ENCODE measurements at places on chromosomes 6 and 20.
A peak's percentile ranks its signal among the peaks of the same experiment; 100 is the strongest.

DNA sequence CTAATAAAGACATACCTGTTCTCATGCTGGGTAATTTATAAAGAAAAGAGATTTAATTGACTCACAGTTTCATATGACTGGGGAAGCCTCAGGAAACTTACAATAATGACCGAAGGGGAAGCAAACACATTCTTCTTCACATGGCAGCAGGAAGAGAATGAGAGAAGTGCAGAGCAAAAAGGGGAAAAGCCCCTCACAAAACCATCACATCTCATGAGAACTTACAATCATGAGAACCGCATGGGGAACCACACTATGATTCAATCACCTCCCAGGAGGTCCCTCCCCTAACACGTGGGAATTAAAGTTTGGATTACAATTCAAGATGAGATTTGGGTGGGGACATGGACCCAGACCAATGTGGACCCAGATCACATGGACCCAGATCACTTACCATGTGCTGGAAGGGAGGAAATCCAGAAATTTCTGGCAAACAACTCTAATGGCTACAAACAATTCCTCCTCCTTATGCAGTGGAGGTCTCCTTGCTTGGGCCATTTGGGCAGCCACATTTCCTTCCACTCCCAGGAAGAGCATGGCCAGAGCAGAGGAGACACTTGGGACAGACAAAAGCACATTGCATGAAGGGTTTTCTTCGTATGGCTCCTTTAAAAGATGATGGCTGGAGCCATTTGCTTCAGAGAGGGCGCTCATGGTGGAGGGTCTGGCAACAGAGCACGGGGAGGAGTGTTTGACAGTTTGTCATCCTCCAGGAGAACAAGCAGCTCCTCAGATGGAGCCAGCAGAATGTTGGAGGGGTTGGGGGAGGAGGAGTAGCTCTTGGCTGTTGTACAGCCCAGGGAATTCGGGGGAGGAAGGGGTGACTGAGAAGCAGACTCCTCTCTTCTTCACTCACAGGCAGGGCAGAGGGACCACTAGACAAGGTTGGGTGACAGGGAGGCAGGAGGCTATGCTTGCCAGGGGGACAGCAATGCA, 30.4 kb downstream of the SERPINB9 start:
- DNase-seq, result no peak

GRCh38 chr6:11043961-11044711, at the start of gene ELOVL2:
Gene ELOVL2 (minus strand): TSS chr6:11044305. CDS start chr6:11044230, 75 bp downstream.
- peak; percentile 2 for DNase-seq

- DNase-seq, result no peak
These were observed 38.1 kb upstream of the OPN5 start for GRCh38 chr6:47743744-47744143.

GRCh38 chr6:141552031-141552430, 580.7 kb upstream of the GJE1 start:
- DNase-seq, result no peak

DNA sequence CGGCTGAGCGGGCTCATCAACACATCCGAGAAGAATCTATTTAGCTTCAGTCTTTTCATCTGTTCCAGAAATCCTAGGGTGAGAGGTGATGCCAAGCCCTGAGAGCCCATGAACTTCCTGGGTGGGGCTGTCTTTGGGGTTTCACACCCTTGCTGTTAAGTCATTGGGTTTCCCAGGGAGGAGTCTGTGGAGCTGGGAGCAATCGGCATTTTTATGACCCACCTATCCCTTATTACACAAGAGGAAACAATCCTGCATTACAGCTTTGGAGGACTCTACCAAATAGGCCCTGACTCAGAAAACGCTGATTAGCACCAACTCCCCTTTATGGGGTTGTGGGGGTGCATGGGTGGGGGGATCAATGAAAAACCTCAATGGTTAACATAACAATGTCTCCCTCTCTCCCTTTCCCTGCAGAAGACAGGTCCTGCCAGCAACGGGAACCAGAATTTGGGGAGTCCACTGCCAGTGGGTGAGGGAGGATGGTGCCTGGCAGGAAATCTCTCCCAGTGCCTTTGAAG, 46.3 kb downstream of the EZR start:
- DNase-seq, result no peak

DNA sequence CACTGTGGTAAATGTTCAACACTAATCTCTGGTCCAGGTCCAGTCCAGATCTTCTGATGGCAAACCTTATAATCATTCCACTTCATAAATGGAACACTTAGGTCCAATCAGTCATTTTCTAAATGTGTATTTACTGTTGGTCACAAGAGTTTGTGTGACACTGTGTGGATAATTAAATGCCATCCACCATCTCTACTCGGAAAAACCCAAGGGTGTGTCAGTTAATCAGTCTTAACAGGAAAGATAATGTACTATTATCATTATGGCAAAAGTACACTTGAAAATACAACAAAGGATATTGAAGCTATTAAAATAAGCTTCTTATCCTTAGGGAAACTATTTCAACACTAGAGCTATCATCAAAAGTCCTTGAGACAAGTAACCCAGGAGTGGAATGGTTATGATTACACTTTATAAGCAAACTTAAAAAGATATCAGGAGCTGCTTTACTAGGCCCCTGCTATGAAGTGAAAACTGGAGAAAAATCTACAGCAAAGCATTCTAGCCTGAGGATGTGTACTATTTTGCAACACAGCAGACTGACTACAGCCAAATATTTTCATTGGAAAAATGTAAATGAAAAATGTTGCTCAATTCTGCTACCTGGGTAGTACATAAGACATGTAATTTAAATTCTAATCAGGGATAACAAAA, 227.9 kb downstream of the LAMA2 start:
- DNase-seq, result no peak

DNA sequence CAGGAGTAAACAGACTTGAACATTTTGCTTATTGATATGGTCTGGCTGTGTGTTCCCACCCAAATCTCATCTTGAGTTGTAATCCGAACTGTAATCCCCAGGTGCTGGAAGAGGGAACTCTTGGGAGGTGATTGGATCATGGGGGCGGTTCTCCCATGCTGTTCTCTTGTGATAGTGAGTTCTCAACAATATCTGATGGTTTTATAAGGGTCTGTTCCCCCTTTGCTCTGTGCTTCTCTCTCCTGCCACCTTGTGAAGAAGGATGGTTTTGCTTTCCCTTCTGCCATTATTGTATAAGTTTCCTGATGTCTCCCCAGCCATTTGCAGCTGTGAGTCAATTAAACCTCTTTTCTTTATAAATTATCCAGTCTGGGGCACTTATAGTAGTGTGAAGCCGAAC, 40.0 kb downstream of the MYLIP start:
- DNase-seq, result no peak

GRCh38 chr6:42511803-42512422, 51.9 kb upstream of the UBR2 start:
- no peak for DNase-seq

DNA sequence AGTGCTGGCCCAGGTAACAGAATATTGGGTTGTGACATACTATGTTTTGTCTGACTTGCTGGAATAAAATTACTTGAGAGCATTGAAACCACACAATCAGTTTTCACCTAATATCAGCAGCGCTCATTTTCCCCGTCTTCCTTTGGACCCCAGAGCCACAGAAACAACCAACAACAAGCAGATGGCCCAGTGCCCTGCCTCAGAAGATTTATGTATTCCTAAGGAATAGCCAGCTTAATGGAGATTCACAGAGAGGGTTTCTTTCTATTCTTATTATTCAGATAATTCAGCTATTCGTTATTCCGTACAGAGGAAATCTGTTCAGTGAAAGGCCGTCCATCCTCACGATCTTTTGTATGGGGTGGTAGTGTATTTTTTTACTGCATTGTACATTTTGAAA, 154.8 kb downstream of the TMEM242 start:
- DNase-seq, result no peak

DNA sequence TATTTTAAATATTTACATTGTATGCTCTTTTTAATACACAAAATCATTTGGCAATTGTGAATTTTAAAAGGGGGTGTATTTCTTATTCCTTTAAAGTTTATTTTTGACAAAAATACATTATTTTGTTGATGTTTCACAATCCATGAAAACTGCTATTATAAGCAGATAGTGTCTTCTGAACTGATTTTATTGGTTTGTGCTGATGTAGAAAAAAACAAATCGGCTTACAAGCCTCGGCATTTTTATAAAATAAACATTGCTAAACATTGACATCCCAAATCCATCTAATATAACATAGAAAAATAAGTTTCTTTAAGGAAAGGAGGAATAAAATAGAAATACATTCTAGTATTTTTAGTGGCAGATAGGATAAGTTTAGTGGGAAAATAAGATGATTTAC, 634.7 kb downstream of the GRIK2 start:
- DNase-seq, result no peak

GRCh38 chr20:51752343-51752951, 15.7 kb downstream of the ATP9A start:
- no peak for DNase-seq

DNA sequence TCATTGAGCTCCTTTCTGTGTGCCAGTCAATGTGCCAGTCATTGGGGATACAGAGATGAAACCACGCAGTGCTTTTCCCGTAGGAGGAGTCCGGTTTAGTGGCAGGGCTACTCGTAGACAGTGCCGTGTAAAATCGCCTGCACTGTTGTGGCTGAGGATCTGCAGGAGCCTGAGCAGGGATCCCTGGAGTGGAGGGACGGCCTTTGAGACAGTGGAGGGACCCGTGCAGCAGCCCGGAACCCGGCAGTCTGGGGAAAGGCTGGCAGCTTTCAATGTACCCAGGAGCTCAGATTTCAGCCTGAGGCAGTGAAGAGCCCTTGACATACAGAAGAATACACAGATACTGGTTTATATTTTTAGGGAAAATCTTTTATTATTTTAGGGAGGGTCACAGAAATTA, 203.3 kb downstream of the ARID1B start:
- no peak for DNase-seq

DNA sequence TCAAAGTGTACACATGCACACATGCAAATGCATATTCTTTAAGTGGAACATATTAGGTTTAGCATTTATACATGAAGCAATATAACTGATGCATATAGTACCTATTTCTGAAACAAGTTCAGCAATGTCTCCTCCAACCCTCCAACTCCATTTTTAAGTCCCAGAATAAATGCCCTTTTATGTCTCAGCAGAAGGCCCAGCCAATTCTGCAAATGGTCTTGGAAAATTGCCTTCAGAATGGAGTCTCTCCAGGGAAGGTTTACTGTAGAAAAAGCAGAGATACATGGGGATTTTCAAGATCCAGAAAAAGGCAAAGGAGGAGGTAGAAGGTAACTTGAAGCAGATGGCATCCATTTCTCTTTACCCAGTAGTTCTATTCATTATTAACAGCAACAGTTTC, 633.3 kb downstream of the MAFB start:
- DNase-seq, result no peak

- peak; percentile 66 for DNase-seq
These were observed 201.0 kb downstream of the UST start for GRCh38 chr6:148947621-148948444.

DNA sequence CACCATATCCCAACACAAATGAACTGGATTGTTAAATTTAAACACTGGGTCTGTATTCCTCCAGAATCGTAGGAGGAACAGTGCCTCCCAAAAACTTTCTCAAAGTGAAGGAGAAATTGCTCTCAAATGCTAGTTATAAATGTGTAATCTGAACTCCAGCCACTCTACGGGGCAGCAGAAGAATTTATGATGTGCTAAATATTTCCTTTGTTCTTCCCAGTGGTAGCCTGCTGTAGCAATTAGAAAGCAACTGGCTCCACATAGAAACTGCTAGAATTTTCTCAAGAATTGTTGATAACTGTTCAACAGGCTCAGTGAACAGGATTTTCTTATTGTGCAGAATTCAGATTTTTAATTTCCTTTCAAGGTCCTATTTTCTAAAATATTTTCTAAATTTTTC, 49.8 kb upstream of the EYA4 start:
- DNase-seq, result no peak

DNA sequence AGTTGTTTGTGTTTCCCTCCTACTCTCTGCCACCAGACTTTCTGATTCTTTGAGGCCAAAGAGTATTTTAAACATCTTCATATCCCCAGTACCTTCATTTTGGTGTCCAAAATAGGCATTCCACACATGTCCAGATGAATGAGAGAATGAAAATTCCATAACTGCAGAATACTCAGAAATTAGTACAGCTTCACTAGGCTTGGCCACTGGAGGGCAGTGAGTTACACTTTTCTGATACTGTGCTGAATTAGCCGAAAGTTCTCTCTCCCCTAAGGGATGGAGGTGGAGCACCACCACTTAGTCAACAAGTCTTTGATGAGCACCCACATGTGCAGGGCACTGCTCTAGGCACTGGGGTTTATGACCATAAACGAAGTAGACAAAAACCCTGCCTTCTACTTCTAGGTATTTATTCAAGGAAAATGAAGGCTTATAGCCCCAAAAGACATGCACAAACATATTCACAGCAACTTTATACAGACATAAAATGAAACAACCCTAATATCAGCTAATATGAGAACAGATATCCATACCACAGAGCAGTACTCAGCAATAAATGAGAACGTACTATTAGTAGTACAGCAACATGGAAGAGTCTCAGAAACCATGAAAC, 46.1 kb upstream of the TMEM217 start:
- no peak for DNase-seq

DNA sequence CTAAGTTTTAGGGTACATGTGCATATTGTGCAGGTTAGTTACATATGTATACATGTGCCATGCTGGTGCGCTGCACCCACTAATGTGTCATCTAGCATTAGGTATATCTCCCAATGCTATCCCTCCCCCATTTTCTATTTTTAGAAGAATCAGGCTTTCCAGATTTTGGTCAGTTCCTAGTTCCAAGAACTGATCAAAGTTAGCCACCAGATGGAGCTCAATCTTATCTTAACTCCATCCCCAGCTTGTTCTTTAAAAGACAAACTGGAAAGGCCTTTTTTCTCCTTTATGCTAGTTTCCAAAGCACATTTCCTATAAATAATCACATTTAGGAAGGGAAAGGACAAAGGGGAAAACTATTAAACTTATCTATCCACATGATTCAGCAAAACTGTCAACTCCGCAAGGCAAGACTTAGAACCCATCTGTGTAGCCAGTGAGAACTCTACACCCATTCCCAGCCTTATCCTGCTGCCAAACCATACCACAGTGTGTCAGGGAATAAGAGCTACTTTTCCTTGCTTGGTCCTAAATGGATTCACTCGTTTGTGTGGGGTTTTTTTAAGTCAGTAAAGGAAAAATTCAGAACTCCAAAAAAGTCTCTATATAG, 22.8 kb upstream of the KHDC1 start:
- DNase-seq, result no peak

DNA sequence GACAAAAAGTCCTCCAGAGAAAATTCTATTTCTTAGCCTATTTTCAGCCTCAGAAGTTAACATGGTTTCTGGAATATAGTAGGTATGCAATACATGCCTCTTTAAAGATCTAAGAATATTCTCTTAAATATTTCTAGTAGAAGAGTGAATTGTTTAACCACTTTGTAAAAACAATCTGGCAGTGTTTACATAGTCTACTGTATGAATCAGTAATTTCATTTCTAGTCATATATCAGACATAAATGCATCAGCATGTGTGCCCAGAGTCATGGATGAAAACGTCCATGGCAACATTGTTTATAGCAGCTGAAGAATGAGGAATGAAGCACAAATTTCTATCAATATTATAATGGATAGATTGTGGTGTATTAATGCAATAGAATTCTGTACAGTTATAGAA, 124.9 kb downstream of the NKAIN2 start:
- no peak for DNase-seq

- DNase-seq, result no peak
These were observed 29.0 kb downstream of the PTGIS start for GRCh38 chr20:49538950-49539349.
